Heart right ventricle (tissue), 16 donors: ENCODE measurements at places on chromosomes 12 and 14. TPM values are rescaled to one million over a fixed set of nuclear protein-coding genes. Genes with fewer than 3 reads are reported as not detected.

GRCh38 chr14:93395231-93395630 is 35.5 kb upstream of the UNC79 start:
- no peak for DNase-seq

DNA sequence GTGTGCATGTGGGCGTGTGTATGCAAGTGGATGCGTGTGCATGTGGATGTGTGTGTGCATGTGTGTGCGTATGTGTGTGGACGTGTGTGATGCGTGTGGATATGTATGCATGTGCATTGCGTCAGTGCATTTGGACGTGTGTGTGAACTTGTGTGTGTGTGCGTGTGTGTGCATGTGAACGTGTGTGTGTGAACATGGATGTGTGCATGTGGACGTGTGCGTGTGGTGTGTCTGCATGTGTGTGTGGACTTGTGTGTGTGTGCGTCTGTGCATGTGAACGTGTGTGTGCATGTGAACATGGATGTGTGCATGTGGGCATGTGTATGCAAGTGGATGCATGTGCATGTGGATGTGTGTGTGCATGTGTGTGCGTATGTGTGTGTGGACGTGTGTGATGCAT is 34.4 kb upstream of the FBRSL1 start:
- DNase-seq: no peak

GRCh38 chr12:92756898-92757596 is 54.3 kb downstream of the PLEKHG7 start:
- DNase-seq: no peak

DNA sequence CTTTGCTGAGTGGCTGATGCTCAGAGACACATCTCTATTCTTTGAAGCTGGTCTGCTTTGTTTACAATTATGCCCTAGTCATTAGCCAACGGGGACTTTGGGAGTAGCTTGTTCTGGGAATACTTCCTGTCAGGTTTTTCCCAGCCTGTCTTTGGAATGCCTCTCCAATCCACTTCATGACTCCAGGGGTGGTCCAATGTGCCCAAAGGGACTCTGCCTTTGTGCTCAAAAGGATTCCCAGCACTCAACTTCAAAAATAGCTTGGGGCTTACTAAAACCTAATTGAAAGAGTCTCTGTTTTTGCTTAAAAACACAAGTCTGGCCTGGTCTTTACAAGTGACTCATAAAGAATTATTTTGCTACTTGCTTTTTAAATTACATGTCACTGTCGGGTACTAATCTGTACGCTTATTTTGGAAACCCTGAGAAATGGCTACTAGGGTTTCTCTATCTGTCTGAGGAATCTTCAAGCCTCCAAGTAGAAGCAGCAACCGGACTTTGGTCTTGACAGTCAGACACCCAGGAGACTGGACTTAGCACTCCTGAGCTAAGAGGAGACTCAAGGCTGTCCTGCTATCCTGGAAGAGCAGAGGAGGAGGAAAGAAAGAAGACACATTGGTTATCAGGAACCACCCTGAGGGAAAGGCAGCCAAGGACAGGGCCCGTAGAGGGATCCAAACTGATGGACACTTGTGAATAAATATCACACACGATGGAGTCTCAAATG is 20.7 kb downstream of the PHLDA1 start:
- no peak for DNase-seq

GRCh38 chr12:124737040-124737419 is 126.6 kb downstream of the SCARB1 start:
- DNase-seq: no peak

- no peak for DNase-seq
Measured at GRCh38 chr12:5083955-5084849, 40.5 kb downstream of the KCNA5 start.

GRCh38 chr12:105025890-105026289 is 39.8 kb downstream of the NOPCHAP1 start:
- DNase-seq: no peak

GRCh38 chr12:11880381-11880780 is 190.4 kb upstream of the BCL2L14 start:
- no peak for DNase-seq

- DNase-seq: no peak
Measured at GRCh38 chr12:14795028-14795448, 8.2 kb downstream of the WBP11 start.

DNA sequence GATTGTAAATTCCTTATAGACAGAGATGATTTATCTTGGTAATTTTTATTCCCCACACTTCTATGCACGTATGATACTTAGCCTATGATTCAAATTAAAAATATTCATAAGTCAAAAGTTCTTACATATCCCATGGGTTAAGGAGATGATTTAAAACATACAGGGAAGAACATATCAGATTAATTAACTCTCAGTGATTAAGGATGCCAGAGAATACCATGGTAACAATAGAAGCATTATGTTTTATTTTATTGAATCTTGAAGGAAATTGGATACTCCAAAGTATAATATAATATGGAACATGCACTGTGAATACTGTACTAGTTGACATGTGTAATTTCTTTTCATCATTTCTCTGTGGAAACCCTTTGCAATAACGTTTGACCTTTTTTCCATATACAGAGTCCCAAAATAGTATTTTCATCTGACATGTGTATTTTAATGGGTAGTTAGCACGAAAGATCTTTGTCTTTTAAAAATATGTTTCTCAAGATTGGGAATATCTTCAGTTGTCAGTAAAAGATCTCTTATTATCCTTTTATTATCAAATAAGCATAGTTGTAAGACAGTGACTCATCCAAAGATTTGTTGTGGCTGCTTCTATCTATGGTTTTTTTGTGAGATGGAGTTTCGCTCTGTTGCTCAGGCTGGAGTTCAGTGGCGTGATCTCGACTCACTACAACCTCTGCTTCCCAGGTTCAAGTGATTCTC is 166.7 kb downstream of the RAD51B start:
- no peak for DNase-seq

GRCh38 chr14:30553311-30553989 is 5.5 kb upstream of the G2E3 start:
- no peak for DNase-seq

DNA sequence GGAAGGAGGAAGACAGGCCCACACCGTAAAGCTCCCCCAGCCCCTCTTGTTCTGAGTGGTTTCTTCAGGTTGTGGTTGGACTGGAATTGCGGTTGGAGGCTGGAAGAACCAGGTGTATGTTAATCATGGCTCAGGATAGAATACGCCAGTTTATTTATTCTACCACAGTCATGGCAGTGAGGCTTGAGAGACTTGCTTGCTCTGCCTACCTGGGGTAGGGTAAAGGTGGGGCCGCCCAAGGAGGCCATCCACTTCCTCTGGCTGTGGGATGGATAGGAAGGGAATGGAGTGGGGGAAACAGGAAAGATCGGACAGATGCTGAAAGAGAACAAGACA is 8.1 kb downstream of the SHMT2 start:
- DNase-seq: no peak

GRCh38 chr14:101889366-101889765 is 75.0 kb upstream of the DYNC1H1 start:
- no peak for DNase-seq

- no peak for DNase-seq
Measured at GRCh38 chr12:18430425-18431048, 169.2 kb downstream of the PIK3C2G start.

GRCh38 chr14:64409126-64409920 is 21.2 kb downstream of the MTHFD1 start:
- no peak for DNase-seq

- DNase-seq: no peak
Measured at GRCh38 chr14:59275668-59276067, 87.2 kb downstream of the DAAM1 start.

DNA sequence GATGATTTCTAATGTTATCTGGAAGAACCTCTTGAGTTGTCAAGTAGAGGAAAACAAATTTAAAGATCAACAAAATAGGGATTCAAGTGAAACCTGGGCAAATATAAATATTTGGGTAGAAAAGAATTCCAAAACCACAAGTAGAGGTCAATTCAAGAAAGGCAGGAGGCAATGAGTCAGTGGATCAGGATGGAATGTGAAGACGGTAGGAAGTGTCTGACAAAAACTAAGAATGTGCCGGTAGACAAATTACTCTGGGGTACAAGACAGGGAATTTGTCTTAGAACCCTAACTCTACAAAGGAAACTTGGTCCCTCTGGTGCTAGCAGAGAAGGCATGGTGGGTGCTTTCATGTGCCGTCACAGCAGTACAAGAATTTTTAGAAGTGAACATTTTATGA is 13.6 kb downstream of the ABCD2 start:
- no peak for DNase-seq

DNA sequence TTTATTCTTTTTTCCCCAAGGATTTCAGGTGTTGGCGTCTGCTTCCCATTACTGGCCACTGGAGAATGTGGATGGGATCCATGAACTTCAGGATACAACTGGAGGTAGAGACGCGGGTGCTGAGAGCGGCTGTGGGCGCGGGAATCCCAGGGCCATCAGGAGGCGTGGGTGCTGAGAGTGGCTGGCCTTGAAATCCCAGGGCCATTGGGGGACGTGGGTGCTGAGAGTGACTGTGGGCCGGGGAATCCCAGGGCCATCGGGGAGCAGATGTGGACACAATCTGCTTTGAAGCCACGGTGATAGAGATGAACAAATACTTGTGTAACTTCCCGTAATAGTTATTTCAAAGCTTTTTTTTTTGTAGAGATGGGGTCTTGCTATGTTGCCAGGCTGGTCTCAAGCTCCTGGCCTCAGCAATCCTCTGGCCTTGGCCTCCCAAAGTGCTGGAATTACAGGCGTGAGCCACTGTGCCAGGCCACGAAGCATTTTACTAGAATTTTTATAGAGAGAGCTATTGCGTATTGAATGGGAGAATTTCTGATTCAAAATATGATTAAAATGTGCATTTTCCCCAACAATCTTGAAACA is 12.8 kb downstream of the ADGRD1 start:
- DNase-seq: no peak

- no peak for DNase-seq
Measured at GRCh38 chr12:89821896-89822295, 113.3 kb upstream of the ATP2B1 start.

GRCh38 chr14:39740454-39740853 is 308.2 kb upstream of the FBXO33 start:
- no peak for DNase-seq

DNA sequence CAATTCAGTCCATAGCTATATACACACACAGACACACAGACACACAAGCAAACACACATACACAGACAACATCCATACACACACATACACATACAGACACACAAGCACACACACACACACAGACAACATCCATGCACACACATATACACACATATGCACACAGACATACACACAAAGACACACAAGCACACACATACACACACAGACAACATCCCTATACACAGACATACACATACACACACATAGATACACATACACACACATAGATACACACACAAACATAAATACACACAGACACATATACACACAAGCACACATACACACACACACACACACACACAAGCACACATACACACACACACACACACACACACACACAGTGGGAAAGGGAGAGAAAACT is 254.8 kb downstream of the VRK1 start:
- DNase-seq: no peak

GRCh38 chr12:69648476-69648875 is 37.8 kb upstream of the LRRC10 start:
- DNase-seq: no peak

- no peak for DNase-seq
Measured at GRCh38 chr14:63472986-63473788, 70.0 kb downstream of the PPP2R5E start.

DNA sequence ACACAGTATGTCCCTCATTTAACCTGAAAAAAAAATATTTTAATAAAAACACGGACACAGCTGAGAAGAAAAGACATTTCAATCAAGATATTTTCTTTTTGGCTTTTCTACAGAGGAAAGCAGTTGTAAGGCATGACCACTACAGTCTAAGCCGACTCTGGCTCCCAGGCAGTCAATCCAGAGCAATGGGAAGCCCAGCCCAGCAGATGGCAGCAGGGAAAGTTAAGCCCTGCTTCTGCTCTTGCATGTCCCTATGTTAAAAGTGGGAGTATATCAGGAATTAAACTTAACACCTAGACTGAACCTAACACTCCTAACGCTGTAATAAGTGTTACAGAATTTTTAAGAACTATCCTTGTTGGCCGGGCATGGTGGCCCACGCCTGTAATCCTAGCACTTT is 19.5 kb upstream of the HAL start:
- DNase-seq: peak; percentile 22

DNA sequence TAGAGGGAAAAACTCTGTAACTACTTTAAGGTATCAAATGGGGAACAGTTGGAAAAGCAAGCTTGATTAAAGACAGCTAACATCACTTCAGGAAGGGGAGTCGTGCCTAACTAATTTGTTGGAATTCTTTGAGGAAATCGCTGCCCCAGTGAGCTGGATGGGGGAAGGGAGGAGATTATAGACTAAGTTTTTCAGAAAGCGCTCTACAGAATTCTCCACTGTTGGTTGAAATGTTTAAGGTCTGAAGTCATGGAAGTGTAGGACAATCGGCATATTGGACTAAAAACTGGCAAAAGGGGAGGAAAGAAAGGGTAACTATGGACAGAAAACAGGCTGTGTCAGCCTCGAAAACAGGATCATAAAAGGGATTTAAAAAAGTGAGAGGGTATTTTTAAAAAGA is 229.9 kb upstream of the HMGA2 start:
- no peak for DNase-seq

DNA sequence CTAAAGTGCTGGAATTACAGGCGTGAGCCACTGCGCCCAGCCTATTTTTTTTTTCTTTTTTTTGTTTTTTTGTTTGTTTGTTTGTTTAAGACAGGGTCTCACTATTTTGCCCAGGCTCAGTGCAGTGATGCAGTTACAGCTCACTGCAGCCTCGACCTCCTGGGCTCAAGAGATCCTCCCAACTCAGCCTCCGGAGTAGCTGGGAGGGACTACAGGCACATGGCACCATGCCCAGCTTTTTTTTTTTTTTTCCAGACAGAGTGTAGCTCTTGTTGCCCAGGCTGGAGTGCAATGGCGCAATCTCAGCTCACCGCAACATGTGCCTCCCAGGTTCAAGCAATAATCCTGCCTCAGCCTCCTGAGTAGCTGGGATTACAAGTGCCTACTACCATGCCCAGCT is 5.8 kb upstream of the ITFG2 start:
- DNase-seq: no peak

DNA sequence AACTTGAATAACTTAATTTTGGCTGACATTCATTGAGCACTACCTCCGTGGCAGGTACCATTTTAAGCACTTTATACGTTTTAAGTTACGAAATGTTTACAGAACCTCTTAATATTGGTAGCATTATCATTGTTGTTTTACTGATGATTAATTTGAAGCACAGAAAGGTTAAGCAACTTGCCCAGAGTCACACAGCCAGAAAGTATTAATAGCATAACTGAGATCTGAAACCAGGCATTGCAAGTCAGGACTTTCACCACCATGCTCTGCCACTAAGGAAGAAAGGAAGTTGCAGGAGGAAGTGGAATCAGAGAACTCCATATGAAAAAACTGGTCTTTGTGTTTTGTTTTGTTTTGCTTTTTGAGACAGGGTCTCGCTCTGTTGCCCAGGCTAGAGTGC is 28.2 kb upstream of the BCAT1 start:
- no peak for DNase-seq

The P2RX7 gene
- 0.52 TPM for total RNA-seq

The M6PR gene
- 96.0 TPM for total RNA-seq

The ANG gene
- total RNA-seq: 2.2 TPM

The WIF1 gene
- not detected for total RNA-seq

The FOXN4 gene
- total RNA-seq: not detected

The PROX2 gene
- not detected for total RNA-seq

The LPAR5 gene
- total RNA-seq: 2.9 TPM

The ESRRB gene
- 6.8 TPM for total RNA-seq

The IL22 gene
- total RNA-seq: not detected

The ARG2 gene
- 8.2 TPM for total RNA-seq

The SMOC1 gene
- total RNA-seq: 0.15 TPM

The HOXC13 gene
- not detected for total RNA-seq
